NCI-H446 (cell line): ENCODE measurements at places on chromosomes 1 and 21.

GRCh38 chr1:28058971-28059878 is 29.2 kb downstream of the EYA3 start:
- DNase-seq: no peak

DNA sequence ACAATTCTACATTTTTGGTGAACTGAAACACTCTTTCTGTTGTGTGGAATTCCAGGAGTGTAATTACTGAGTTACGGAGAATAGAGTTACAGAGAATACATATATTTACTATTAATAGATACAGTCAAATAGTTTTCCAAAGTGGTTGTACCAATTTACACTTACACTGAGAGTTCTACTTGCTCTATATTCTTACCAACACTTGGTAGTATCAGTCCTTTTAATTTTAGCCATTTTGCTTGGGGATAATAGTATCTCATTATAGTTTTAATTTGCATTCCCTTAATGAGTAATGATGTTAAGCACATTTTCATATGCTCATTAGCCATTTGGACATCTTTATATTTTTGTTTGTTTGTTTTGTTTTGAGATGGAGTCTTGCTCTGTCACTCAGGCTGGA is 28.9 kb downstream of the AGO4 start:
- no peak for DNase-seq

- DNase-seq: no peak
Measured at GRCh38 chr1:68717330-68717729, 220.4 kb upstream of the DEPDC1 start.

DNA sequence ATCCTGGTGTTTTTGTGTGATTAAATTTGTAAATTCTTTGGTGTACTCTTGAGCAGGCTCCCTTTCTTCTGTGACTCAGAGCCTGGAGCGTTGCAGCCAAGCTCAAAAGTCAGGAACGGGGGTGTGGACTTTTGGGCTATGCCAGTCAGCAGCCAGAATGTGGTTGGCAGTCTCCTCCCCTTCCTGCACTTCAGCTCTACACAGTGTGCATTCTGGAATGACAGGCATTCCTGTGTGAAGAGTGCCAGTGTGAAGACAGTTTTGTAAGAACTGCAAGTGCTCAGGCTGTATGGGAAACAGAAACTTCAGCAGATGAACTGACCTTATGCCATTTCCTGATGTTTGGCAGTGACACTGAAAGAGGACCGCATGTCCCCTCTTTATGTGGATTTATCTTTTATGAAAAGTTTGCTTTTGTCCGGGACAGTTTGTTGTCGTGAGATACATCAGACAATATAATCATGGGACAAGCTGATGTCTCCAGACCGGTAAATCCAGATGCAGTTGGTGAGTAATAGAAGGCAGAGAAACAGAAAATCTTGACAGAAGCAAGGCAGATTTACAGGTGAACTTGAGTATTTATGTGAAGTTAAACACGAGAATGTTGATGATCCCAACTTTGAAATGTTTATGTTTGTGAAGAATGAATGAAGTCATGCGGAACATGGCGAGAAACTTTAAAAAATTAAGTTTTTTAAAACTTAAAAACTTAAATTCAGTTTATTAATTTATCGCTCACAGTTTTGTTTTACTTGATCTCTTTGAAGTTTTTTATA is 67.7 kb upstream of the RCC1 start:
- peak; percentile 79 for DNase-seq

DNA sequence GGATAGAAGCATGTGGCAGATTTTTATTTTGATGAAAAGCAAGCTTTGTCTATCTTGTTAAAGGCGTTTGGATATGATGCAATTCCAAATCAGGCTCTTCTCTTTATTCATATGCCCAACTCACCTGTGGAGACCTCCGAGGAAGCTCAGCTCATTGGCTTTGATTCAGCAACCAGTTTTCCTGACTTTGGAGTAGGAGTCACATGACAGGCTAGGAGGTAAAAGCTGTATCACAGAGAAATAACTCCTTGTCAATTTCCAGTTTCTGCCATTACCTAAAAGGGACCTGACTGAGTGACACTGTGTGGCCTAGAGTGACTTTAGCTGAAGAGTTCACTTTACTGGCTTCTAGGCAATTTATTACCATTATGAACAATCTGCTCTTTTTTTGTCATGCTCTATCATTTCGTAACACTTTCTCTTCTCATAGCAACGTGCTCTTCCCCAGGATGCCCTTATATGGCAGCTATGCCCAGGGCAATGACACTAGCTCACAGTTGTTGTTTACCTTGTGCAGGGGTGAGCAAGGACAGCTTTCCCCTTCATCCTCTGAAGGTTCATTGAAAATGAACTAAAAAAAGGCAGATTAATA is 107.2 kb downstream of the KCNK1 start:
- no peak for DNase-seq
